Lung microvascular endothelial cell (primary cell): ENCODE measurements at places on chromosomes 5 and 9. TPM values are rescaled to one million over a fixed set of nuclear protein-coding genes. Genes with fewer than 3 reads are reported as not detected.
A peak's percentile ranks its signal among the peaks of the same experiment; 100 is the strongest.

GRCh38 chr5:137589185-137589584 lies 90.1 kb upstream of the SPOCK1 start:
- DNase-seq, result no peak

GRCh38 chr5:74196233-74196632 lies 444.3 kb downstream of the ENC1 start:
- DNase-seq, result no peak

DNA sequence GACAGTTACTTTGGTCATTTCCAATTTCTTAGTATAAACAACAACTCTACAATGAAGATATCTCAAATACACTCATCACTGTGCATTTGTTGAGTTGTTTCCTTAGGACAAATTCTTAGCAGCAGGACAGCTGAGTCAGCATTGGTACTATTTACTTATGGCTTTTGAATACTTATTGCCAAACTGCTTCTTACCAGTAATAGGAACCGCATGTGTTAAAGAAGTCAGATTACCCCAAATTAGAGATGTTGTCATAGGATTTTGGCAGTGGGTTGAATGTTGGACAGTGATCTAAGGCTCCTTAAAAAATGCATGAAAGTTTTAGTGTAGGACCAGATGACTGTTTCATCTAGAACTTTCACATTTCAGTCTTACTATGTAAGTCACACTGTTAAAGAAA lies 280.1 kb upstream of the DMRT1 start:
- DNase-seq, result no peak

- DNase-seq, result no peak
Observed at GRCh38 chr9:124372038-124372437, 43.2 kb downstream of the PSMB7 start.

GRCh38 chr5:59149271-59149670 lies 566.4 kb downstream of the RAB3C start:
- DNase-seq, result no peak

- DNase-seq, result no peak
Observed at GRCh38 chr9:121107029-121107428, 32.3 kb downstream of the CNTRL start.

The GRXCR2 gene
- total RNA-seq, result not detected in 2 replicates

DNA sequence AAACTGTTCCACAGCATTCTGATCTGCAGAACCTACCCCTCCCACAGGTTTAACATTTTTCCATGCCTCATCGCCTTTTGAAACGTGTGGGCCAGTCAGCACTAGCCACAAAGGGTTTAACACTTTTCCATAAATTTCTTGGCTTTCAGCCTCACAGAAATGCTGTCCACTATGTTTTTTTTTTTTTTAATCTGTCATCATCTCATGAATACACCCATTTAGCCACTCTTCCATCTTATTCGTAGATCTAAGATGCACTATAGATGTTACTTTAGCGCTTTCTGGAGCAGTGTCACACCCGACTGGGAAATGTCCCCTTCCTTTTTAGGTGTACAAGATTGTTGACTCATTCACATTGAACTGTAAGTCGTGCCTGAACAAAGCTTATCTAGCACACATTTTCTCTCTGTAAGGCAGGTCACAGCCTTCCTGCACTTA lies 62.3 kb downstream of the GCNT1 start:
- no peak for DNase-seq

DNA sequence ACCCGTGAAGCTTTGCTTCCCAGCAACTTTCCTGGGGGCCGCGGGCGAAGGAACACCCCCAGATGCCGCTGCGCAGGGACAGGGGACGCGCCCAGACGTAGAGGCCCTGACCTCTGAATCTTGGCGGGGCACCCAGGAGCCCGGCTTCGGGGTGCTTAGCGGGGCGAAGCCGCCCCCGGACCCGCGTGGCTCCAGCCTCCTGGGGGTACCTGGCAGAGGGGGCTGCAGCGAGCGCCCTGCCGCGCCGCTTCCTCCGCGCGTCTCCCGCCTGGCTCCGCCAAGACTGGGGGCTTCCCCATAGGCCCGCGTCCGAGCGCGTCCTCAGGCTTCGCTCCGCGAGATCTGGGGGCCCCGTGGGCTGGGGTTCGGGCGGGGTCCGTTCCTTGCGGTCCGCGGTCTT lies 23.0 kb upstream of the ZNF782 start:
- no peak for DNase-seq

GRCh38 chr5:13831351-13831750 lies 113.1 kb downstream of the DNAH5 start:
- DNase-seq, result no peak

GRCh38 chr9:91420501-91421127 lies 3.0 kb downstream of the NFIL3 start:
- no peak for DNase-seq

DNA sequence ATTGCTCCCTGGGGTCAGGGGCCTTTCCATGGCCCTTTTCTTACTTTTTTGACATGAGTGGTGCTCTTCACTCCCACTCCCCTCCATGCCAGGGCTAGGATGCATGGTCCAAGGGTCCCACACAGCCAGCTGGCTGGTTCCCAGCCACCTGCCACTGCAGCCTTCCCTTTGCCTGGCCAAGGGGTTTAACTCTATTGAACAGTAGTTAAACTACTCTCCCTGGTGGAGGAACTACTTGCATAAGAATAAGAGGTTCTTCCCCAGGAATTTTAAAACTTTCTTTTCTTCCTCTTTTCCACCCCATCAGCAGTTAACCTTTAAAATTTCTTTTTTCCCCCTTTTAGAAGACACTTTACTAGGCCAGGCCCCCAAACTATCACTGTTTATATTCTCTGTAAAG lies 1532.8 kb upstream of the ACO1 start:
- no peak for DNase-seq

The SAP30L gene
- 17.0 and 22.2 TPM in 2 replicates for total RNA-seq

The ADGRD2 gene
- not detected in 2 replicates for total RNA-seq

The TMEM171 gene
- 0.40 and 1.1 TPM in 2 replicates for total RNA-seq

- peak; percentile 7 for DNase-seq
Observed at GRCh38 chr5:93100428-93100827, 480.6 kb downstream of the NR2F1-AS1 start.

- no peak for DNase-seq
Observed at GRCh38 chr5:163947848-163948666, 442.6 kb downstream of the MAT2B start.

- DNase-seq, result no peak
Observed at GRCh38 chr5:34996261-34996660, 51.5 kb downstream of the AGXT2 start.

DNA sequence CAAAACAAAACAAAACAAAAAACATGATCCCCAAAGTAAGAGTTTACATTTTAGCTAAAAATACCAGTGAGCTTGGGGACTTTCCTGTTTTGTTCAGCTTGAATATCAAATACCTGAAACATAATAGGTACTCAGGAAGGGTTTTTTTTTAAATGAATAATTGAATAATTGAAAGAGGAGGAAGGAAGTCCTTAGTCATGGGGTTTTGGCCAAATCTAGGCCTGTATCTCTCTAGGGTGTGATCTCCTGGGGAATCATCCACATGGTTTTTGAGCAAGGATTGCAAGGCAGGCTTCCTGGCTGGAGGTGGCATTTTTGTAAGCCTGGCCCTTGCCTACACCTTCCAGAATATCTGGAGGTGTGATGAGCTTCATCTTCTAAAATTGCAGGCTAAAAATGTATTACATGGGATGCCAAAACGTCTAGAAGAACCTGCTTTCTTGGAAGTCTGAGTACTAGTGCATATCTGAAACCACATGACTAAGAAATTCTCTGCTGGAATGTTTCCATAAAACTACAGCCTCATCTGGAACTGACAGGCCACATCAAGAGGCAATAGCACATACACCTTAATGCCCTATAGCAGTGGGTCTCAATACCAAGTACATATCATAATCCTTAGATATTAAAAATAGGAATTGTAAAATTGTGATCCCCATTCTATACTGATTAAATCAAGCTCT lies 10.4 kb downstream of the C9 start:
- DNase-seq, result peak; percentile 50

The ORM2 gene
- total RNA-seq, result not detected in 2 replicates

- DNase-seq, result peak; percentile 73
Observed at GRCh38 chr9:86946201-86947145, 833 bp downstream of the GAS1 start.

- DNase-seq, result no peak
Observed at GRCh38 chr5:154826-155225, 36.5 kb upstream of the LRRC14B start.

GRCh38 chr5:151903243-151903653 lies 21.4 kb downstream of the GLRA1 start:
- no peak for DNase-seq

DNA sequence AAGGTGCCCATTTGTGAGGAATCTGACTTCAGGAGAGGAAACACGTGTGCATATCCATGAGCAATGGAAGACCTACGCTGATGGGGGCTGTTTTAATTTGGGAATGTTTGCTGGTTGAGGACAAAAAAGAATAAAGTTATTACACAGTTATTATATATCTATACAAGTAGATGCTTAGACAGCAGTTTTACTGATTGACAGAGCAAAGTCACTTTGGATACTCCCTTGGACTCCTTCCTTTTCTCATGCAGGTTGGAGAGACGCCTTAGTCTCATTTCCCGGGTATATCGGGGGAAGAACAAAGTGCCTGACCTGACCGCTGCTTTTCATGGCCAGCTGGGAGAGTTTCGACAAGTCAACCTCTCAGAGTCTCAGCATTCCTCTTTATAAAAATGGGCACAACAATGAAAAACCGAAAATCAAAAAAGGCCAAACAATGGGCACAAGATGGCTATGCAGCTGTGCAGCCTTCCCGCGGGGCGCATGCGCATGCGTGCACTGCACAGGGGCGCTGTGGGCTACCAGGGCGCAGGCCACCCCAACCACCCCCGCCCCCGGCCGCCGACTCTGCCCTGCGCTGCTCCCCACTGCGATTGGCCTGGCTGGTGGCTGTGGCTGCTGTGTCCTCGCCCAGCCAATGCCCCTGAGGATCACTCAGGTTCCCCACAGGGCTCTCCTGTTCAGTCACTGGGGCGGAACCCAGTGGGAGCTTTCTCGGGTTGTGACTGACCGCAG lies 18.1 kb downstream of the NFIL3 start:
- no peak for DNase-seq

- no peak for DNase-seq
Observed at GRCh38 chr9:28610339-28610738, 1037.1 kb upstream of the C9orf72 start.

- no peak for DNase-seq
Observed at GRCh38 chr5:58958701-58959100, 375.8 kb downstream of the RAB3C start.

DNA sequence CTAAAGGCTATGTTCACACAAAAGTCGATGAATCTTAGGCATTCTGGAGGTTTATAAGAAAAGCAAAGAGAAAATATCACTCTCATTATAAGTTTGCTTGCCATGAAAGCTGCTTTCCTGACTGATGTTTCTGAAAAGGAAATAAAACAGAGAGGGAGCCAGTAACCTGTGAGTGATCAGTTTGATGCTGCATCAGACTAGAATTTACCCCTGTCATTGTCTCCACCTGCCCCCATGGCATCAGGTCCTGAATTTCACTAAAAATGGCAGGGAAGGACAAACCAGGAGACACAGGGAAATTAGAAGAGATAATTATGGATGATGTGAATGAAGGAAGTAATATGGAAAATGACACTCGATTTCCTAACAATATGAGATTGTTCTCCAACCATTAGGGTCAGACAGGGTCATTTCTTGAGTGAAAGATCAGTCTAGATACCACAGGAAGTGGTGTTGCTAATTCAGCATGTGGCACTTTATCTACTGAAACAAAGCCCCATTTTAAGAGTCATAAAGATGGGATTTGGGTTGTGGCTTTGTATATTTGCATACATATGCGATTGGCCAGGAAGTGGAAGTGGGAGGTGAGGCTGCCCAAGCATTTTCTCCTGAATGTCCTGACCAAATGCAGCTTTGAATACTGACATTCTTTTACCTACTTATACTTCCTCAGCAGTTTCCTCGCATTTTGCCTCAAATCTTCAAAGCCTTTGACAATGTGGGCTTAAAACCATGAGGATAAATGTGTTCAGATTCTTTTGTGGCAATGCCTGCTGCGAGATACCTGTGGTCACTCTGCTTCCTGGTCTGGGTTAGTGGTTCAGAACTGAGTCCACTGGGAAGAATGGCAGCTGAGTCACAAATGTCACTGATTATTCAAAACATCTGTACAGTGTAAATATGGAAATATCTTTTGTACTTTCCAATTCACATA lies 29.7 kb downstream of the MEGF10 start:
- DNase-seq, result no peak

DNA sequence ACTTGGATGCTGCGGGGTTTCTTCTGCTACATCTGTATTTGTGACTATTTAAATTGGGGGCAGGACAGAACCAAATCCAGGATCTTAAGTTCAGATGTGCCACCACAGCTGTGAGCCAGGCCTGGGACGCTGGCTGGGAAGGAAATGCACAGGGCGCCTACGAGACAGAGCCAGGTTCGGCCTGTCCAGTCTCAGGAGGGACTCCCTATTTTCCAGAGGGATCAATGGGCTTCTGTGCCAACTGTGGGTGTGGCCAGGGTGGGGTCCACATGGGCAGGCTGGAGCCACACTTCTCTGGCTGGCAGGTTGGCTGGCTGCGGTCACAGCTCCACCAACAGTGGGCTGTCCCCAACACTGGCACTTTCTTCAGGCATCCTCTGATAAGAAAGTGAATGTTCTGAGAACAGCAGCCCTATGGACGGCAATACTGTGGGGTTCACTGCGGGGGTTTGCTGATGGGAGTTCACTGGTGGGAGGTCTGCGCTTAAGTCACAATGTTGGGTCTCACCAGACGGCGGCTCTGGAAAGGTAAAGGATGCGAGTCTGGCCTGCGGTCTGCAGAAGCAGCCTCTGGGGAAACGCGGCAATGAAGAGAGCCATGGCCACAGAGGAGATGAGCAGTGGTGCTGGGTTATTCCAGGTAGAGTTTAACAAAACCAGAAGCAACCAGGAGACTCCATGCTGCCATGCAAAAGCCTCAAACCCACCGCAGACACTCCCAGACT lies 78.1 kb downstream of the DAP start:
- no peak for DNase-seq

DNA sequence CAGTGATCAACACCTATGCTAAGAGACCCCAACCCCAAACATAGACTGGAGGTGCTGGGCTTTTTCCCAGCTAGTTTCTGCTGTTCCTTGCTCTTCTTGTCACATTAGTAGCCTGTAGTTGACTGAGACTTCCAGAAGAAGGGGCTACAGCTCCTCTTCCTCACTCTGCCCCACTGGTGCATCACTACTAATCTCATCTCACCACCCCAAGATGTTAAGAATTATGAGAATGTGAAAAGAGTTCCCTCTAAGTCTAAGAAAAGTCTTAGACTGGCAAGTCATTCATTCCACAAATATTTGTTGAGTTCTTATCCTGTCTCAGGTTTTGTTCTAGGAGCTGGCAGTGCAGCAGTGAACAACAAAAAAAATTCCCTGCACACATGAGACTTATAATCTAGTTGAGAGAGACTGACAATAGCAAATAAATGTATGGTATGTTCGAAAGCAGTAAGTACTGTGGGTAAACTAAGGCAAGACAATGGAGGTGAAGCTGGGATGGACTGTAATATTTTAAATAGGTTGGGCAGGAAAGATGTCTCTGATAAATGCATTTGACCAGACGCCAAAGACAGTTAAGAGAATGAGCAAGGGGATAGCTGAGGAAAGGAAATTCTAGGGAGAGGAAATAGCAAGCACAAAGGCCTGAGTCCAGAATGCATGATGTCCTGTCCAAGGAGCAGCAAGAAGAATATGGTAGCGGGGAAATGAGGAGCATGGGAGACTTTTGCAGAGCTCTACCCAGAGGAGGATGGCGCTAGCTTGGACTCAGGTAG lies 92.3 kb downstream of the PTCD2 start:
- DNase-seq, result peak; percentile 23
